ENCODE measurements at places on chromosomes 12 and 14.

DNA sequence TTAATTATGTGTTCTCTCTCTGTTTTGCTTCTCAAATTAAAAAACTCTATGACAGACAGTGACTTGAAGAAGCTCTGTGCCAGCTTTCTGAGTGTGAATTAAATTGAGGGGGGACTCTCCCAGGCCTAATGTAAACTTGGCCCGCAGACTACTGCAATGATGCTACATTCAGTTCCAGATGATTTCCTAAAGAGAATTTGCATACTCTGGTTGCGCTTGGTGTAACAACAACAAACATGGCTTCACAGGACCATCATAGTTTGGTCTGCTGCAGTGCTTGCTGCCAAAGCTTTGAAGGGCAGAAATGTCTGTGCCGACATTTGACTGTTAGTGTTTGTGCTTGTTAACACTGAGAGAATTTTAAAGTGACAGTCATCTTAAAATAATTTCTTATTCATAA, 25.0 kb downstream of the CFAP54 start:
- no peak for DNase-seq

GRCh38 chr12:109671502-109671901, 42.1 kb upstream of the FAM222A start:
- no peak for DNase-seq

DNA sequence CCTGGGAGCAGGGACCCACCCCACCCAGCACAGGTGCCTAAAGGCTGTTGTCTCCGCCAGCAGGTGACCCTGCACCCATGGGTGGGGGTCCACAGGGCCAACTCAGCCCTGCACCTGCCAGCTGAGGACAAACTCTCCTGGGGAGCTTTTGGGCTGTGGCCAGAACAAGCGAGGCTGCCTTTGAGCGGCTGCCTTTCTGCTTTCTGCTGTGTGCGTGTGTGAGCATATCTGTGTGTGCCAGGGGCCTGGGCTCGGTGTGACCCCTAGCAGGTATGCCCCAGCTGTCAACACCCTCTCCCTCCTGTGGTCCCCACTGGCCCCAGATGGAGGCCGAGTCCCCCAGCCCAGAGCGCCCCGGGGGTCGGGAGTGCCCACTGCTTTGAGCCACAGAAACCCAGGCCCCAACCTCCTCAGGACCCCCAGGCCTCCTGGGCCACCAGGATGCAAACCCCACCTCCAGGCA, 25.9 kb upstream of the GPR132 start:
- DNase-seq: no peak

- no peak for DNase-seq
Observed at GRCh38 chr14:94561656-94562010, 391 bp downstream of the SERPINA4 start.

Measured in heart left ventricle (tissue), 16 donors.